ENCODE measurements at places on chromosomes 2 and 18.

GRCh38 chr2:38539086-38539485 lies 63.6 kb downstream of the HNRNPLL start:
- no peak for DNase-seq

GRCh38 chr2:155766342-155767115 lies 566.0 kb downstream of the NR4A2 start:
- DNase-seq, result no peak

DNA sequence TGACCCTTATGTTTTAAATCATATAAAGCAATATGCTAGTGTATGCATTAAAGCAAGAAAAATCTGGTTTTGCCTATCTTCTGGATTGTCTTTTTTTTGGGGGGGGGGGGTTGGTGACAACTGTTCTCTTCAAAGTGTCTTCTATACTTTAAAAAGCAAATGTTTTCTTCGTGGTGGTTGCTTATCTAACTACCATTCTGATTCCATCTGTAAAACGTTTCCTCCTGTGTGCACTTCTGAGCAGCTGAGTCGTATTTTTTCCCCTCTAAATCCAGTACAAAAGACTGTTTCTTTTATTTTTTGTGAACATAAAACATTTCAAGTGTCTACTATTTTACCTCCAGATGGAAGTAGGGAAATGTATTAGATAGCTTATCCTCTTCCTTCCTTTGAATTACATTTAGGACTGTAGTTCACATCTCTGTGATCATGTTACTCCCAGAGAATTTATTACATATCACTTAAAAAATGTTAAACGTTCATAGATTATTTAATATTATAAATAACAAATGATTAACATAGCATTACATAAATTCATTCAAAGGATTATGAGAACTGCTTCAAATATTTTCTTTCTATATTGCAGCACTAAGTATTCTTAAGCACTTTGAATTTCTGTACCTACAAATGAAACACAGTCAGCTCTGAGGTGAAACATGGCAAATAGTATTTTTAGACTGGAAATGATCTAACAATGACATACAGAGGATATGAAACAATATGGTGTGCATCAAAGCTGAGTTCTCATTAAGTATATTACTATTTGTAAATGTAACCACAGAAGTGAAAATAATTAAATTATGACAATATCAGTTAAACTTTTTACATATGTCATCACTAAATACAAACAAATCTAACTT lies 56.4 kb downstream of the SCN3A start:
- peak; percentile 51 for DNase-seq

DNA sequence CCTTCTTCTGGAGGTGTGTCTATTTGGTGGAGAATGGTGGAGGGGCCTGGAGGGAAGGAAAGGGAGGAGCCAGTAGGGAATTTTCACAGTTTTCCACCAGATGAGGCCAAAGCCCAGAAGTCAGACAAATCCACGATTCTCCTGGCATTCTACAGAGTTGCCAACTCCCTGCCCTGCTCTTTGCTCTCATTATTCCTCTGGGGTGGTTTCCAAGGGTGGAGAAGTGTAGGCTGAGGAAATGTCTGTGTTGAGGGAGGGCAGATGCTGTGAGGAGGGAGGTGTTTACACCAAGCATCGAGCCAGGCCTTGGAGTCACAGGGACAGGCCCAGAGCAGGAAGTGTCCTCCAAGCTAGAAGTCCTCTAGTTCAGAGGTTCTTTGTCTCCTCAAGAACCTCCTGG lies 124.1 kb upstream of the LGALSL start:
- DNase-seq, result no peak

DNA sequence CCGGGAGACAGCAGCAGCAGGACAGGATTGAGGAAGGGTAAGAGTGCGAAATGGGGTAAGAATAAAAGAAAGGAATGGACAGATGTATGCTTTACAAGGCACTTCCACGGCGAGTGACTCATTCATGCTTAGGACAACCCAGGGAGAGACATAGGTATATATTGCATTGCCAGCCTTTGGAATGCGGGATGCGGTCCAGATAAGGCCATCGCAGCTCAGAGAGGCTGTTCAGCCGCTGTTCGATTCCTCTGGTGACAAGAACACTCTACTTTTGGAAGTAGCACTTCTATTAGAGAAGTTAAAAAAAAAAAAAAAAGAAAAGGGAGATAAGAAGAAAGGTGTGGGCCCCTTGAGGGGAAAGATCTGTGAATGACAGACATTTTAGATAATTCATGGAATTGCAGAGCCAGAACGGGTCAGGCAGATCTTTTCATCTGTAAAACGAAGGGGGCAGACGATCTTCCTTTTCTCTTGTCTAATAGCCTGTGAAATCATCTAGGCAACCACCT lies 819 bp upstream of the NCOA1 start:
- DNase-seq, result peak; percentile 10

GRCh38 chr2:204705243-204705932 lies 160.1 kb downstream of the PARD3B start:
- DNase-seq, result no peak

- no peak for DNase-seq
Observed at GRCh38 chr18:75005626-75006025, 203.3 kb downstream of the PTGR3 start.

DNA sequence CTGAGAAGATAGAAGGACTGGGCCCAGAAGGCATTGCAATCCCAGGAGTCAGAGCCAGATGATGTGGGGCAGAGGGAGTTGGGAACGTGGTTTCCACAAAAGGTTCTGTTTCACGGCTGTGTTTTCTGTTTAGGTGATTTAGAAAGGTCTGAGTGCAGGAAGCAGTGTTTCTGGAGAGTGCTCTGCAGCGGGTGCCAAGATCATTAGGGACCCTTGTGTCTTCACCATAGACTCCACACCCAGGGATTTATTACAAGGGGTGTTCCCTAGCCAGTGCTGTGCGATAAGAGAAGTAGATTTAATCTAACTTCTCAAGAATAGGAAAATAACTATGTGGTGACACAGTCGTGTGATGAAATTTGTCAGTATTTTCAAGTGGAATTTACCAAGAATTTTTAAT lies 221.1 kb upstream of the TPO start:
- DNase-seq, result no peak

DNA sequence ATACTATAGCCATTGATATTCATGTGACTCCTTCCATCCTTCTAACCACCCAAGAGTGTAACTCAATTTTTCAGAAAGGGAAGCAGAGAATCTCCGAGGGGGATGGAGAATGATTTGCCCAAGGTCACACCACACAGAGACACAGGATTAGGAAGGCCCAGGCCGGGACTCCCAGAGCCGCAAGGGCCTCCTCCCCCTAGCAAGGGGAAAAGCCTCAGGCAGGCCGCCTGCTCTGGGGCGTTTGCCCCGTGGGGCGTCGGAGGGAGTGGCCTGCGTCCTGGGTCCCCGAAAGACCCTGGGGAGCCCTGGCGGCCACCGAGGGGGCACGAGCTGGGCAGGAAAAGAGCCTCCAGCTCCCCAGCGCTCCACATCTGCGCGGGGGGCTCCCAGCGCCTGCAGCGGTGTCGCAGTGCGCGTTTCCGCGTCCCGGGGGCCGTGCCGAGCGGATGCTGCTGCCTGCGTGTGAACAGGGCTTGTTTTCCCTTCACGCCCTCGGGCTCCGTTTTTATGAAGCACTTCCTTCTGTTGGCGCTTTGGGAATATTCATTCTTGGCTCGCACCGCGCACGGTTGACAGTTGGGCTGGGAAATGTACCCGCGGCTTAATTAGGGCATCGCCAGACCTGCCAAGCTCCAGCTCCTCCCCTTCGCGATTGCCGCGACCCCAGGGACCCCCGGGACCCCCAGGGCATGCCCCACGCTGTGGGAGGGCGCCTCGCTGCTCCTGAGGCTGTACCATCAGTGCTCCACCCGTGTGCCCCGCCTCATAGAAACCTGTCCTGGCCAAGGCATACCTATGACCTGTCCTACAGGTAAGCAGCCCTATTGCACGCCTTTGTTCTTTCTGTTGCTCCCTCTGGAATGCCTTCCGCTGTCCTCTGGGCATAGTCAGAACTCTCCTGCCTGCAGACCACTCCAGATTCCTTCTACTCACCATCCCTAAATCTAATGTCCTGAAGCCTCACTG lies 158.9 kb upstream of the GLI2 start:
- no peak for DNase-seq

- DNase-seq, result no peak
Observed at GRCh38 chr2:181203916-181204315, 223.5 kb downstream of the UBE2E3 start.
